ENCODE measurements at places on chromosomes 2 and 18. TPM values are rescaled to one million over a fixed set of nuclear protein-coding genes. Genes with fewer than 3 reads are reported as not detected.

- H3K4me1 ChIP-seq: no peaks in the 10 kb centered on the region
- no peak overlapping the region for H3K4me3 ChIP-seq
- H3K27ac ChIP-seq: no peak overlapping the region
- no peaks in the 10 kb centered on the region for H3K27me3 ChIP-seq
- DNase-seq: peak; percentile 66
These were observed 213.0 kb upstream of the CELF4 start for GRCh38 chr18:37778417-37779165.

GRCh38 chr18:22399949-22400348 is 17.8 kb downstream of the CTAGE1 start:
- no peak for DNase-seq
- no peaks in the 10 kb centered on the region for H3K4me1 ChIP-seq
- no peak overlapping the region for H3K27ac ChIP-seq
- H3K4me3 ChIP-seq: no peak overlapping the region
- no peaks in the 10 kb centered on the region for H3K36me3 ChIP-seq
- no peaks in the 10 kb centered on the region for H3K27me3 ChIP-seq

GRCh38 chr18:23066504-23067039 is 68.7 kb upstream of the CABLES1 start:
- H3K27ac ChIP-seq: no peak overlapping the region
- no peak overlapping the region for H3K4me3 ChIP-seq
- H3K27me3 ChIP-seq: peaks cover 3% of the 10 kb centered on the region
- no peak for DNase-seq

GRCh38 chr18:75109819-75110218 is 99.1 kb downstream of the PTGR3 start:
- H3K27ac ChIP-seq: no peak overlapping the region
- DNase-seq: no peak
- H3K4me3 ChIP-seq: no peak overlapping the region
- H3K4me1 ChIP-seq: no peaks in the 10 kb centered on the region
- no peaks in the 10 kb centered on the region for H3K36me3 ChIP-seq
- H3K27me3 ChIP-seq: no peaks in the 10 kb centered on the region

DNA sequence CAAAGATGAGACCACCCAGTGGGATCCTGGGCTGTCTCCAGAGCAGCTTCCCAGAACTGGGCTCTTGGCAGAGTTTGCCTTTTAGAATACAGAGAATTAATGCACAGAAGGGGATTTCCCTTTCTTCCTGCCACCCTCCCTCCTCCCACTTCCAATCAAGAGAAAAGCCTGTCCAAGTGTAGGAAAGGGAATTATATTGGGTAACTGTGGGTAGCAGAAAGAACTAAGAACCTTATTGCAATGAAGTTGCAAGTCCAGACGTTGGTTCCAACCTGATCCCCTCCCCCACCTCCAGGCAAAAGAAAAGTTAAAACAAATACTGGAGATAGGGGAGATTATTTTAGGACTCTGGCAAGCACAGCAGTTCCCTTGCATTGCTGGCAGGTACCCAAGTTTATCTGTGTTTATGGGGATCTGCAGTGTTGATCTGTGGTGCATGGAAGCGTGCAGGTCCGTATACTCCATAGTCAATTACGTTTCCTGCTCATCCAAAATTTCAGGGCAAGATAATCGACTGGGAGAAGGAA is 114.3 kb downstream of the PRKCE start:
- DNase-seq: no peak
- peaks cover 2% of the 10 kb centered on the region for H3K4me1 ChIP-seq
- H3K36me3 ChIP-seq: no peaks in the 10 kb centered on the region
- H3K27ac ChIP-seq: no peak overlapping the region

GRCh38 chr2:222887124-222887523 is 26.3 kb downstream of the ACSL3 start:
- H3K27ac ChIP-seq: no peak overlapping the region
- no peak for DNase-seq
- H3K4me3 ChIP-seq: no peak overlapping the region
- H3K36me3 ChIP-seq: peaks cover 1% of the 10 kb centered on the region
- H3K27me3 ChIP-seq: no peaks in the 10 kb centered on the region

DNA sequence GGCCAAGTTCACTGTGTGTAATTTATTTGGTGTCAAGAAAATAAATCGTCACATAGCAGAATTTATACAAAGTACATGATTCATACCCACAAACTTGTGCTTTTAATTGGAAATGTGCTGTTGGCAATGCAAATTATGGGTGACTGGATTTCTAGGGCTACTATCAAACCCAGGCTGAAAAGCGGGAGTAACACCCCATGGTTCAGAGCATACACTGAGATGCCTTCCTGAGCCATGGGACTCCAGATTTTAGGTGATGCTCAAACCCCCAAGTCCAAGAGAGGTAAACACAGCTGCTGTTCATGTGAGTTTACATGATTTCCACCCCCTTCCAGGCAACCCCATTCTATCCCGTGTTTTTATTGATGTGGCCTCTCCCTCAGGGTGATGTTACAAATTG is 565.9 kb upstream of the ID2 start:
- H3K27me3 ChIP-seq: peaks cover 8% of the 10 kb centered on the region
- no peak overlapping the region for H3K27ac ChIP-seq
- H3K4me1 ChIP-seq: peaks cover 6% of the 10 kb centered on the region

GRCh38 chr2:161077367-161078210 is 82.6 kb upstream of the TANK start:
- DNase-seq: peak; percentile 47
- H3K27ac ChIP-seq: peak overlapping the region; percentile 93
- H3K4me3 ChIP-seq: peak overlapping the region; percentile 68
- peaks cover 12% of the 10 kb centered on the region for H3K36me3 ChIP-seq
- H3K27me3 ChIP-seq: no peaks in the 10 kb centered on the region

- DNase-seq: no peak
- H3K4me1 ChIP-seq: no peaks in the 10 kb centered on the region
- H3K4me3 ChIP-seq: no peak overlapping the region
- no peak overlapping the region for H3K27ac ChIP-seq
- peaks cover 37% of the 10 kb centered on the region for H3K36me3 ChIP-seq
These were observed 38.6 kb downstream of the PIKFYVE start for GRCh38 chr2:208304695-208305094.

DNA sequence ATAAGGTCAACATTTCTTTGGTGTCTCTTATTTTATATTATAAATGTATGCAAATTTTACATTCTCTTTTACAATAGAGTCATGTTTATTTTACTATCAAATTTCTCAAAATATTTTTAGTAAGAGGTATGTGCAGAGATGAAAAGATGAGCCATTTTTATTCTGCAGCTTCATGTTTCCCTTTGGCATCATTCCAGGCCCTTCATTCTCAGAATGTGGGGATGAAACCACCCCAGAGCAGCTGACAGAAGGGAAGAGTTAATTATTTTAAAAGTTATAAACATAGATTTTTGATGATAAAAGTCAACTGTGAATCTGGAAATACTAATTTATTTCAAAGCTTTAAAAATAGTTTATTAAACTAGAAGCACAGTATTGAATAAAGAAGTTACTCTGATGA is 12.8 kb upstream of the FSHR start:
- no peak overlapping the region for H3K4me3 ChIP-seq
- no peaks in the 10 kb centered on the region for H3K36me3 ChIP-seq
- H3K4me1 ChIP-seq: no peaks in the 10 kb centered on the region
- H3K27ac ChIP-seq: no peak overlapping the region
- DNase-seq: no peak
- no peaks in the 10 kb centered on the region for H3K27me3 ChIP-seq

- H3K27ac ChIP-seq: no peak overlapping the region
- DNase-seq: peak; percentile 54
- no peaks in the 10 kb centered on the region for H3K27me3 ChIP-seq
- no peaks in the 10 kb centered on the region for H3K4me1 ChIP-seq
- no peaks in the 10 kb centered on the region for H3K36me3 ChIP-seq
These were observed 601.6 kb downstream of the CPS1 start for GRCh38 chr2:211157856-211158463.

GRCh38 chr18:28961669-28962228 is 784.8 kb upstream of the CDH2 start:
- H3K27ac ChIP-seq: no peak overlapping the region
- H3K4me3 ChIP-seq: no peak overlapping the region
- no peaks in the 10 kb centered on the region for H3K27me3 ChIP-seq
- no peaks in the 10 kb centered on the region for H3K4me1 ChIP-seq
- DNase-seq: no peak

- H3K27ac ChIP-seq: no peak overlapping the region
- DNase-seq: no peak
- no peaks in the 10 kb centered on the region for H3K4me1 ChIP-seq
- H3K36me3 ChIP-seq: no peaks in the 10 kb centered on the region
These were observed 122.8 kb upstream of the PXDN start for GRCh38 chr2:1867141-1867540.

- H3K27me3 ChIP-seq: peaks cover 21% of the 10 kb centered on the region
- DNase-seq: no peak
- no peaks in the 10 kb centered on the region for H3K36me3 ChIP-seq
- no peak overlapping the region for H3K27ac ChIP-seq
These were observed 6.3 kb upstream of the PARD3B start for GRCh38 chr2:204539019-204539385.

The CNTNAP5 gene
- total RNA-seq: not detected

The FOXI3 gene
- not detected for total RNA-seq

The ESPNL gene
- 0.11 TPM for total RNA-seq

The SSB gene
- total RNA-seq: 84.6 TPM

The TRAK2 gene
- total RNA-seq: 43.1 TPM

Measured in activated naive CD8-positive, alpha-beta T cell treated with anti-CD3 and anti-CD28 coated beads, Interleukin-2, amount 10 ng/mL, durations not matched to agents 7 days and 5 days (primary cell).